ENCODE measurements at places on chromosomes 16 and 17.

- peak; percentile 36 for DNase-seq
Measured at GRCh38 chr17:12445331-12445730, 220.4 kb upstream of the MYOCD start.

DNA sequence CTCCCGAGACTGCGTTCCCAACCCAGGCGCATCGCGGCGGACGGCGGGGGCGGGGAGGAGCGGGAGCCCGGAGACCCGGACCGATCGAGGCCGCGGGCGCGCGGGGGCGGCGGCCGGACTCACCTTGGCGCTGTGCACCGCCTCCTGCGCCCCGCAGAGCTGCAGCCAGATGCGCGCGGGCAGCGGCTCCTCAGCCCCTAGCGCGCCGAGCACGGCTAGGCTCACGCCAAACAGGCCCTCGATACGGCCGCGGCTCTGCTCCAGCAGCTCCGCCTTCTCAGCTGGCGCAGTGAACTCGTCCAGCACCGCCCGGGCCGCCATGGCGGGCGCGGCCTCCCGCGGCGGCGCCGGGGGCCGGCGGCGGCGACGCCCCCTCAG, 339 bp downstream of the N4BP1 start:
- DNase-seq = no peak

- no peak for DNase-seq
Measured at GRCh38 chr17:73227379-73227778, 34.3 kb downstream of the CPSF4L start.

GRCh38 chr16:10511829-10512228, 68.6 kb downstream of the EMP2 start:
- no peak for DNase-seq

- no peak for DNase-seq
Measured at GRCh38 chr17:45681706-45682105, 102.4 kb upstream of the CRHR1 start.

DNA sequence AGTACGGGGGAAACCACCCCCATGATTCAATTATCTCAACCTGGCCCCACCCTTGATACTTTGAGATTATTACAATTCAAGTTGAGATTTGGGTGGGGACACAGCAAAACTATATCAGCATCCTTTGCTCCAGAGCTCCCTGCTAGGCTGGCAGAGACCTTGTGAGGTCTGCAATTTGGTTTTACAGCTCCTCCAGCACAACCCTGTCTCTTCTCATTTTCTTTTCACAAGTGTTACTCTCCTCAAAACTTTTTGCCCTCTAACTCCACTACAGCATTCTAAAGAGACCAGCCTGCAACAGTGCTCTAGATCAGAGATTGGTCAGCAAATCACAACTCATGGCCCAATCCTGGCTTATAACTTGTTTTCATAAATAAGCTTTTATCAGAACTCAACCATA, 114.0 kb downstream of the USP31 start:
- DNase-seq = no peak

- no peak for DNase-seq
Measured at GRCh38 chr16:12366313-12366712, 389.8 kb downstream of the SNX29 start.

DNA sequence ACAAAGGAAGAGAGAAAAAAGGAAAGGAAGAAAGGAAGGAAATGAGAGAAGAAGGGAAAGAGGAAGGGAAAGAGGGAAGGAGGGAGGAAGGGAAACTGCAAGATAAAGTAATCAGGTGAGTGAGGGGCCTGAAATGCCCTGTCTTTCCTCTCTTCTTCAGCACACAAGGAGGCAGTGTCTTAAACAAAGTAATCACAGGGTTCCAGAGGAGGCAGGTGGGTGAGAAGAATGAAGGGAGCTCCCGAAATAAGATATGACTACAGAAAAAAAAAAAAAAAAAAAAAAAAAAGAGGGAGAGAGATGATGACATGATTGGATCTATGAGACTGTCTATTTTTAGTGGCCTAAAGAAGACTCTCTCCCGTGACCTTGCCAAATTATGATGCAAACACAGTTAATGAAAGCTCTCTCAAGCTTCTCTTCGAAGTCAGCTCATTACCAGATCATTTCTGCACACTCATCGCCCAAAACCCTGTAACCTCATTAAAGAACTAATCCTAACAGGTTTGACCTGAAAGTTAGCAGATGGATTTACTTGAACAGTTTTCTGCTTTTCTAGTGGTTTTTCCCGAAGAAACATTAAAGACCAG, 53.6 kb downstream of the CDH11 start:
- peak; percentile 80 for DNase-seq

GRCh38 chr17:44935116-44935515, 12.5 kb downstream of the KIF18B start:
- no peak for DNase-seq

GRCh38 chr17:39139561-39139960, 11.9 kb downstream of the PLXDC1 start:
- DNase-seq = no peak

GRCh38 chr17:82227629-82228277, 1.1 kb upstream of the SLC16A3 start:
- DNase-seq = no peak

GRCh38 chr16:70578035-70578434, 54.4 kb downstream of the SF3B3 start:
- no peak for DNase-seq

All from fibroblast of skin of abdomen (primary cell).